MCF 10A (cell line): ENCODE measurements at places on chromosomes 1 and 21. TPM values are rescaled to one million over a fixed set of nuclear protein-coding genes. Genes with fewer than 3 reads are reported as not detected.

DNA sequence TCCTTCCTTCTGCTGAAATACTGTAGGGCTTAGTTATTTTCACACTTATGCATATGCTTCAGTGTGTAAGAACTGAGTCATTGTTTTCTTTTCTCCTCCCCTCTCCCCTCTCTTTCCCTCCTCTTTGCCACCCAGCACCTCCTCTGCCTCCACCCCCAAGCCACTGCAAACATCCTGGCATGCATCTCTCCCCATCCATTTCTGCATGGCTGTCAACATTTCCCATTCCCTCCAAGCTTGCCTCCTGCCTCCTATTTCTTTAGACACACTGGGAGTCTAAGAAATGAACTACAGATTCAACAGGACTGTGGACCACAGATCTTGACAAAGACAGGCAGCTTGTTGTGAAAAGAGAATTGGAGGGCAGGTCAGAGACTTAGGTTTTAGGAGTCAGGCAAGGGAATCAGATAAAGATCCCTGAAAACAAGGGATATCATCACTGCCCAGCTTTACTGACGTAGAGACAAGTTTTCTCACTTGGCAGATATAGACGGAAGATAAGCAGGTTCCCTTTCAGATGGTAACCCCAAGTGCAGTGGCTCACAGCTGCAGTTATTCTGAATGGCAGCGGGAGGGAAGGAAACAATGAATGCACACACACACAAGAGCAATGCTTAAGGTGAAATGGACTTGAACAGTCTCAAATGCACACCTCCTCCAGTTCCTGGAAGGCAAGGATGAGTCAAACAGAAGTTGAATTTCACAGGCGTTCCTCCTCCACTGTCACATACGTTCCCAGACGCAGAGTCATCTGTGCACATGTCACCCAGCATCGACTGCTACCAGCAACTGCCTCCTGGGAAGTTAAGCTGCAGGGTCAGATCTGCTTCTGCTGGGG is 56.1 kb downstream of the HIVEP3 start:
- peak overlapping the region; percentile 9 for H3K4me3 ChIP-seq
- H3K27me3 ChIP-seq, result no peaks in the 10 kb centered on the region
- no peak overlapping the region for H3K27ac ChIP-seq
- H3K4me1 ChIP-seq, result peaks cover 24% of the 10 kb centered on the region
- no peaks in the 10 kb centered on the region for H3K36me3 ChIP-seq

- H3K27ac ChIP-seq, result peak overlapping the region; percentile 61
- no peak overlapping the region for H3K4me3 ChIP-seq
- H3K27me3 ChIP-seq, result no peaks in the 10 kb centered on the region
- H3K36me3 ChIP-seq, result no peaks in the 10 kb centered on the region
- DNase-seq, result peak; percentile 30
Observed at GRCh38 chr21:38950435-38951094, 144.8 kb downstream of the ETS2 start.

- no peak for DNase-seq
- H3K4me3 ChIP-seq, result peak overlapping the region; percentile 82
- no peaks in the 10 kb centered on the region for H3K27me3 ChIP-seq
- H3K36me3 ChIP-seq, result no peaks in the 10 kb centered on the region
Observed at GRCh38 chr1:111739925-111740765, 950 bp upstream of the INKA2 start.

DNA sequence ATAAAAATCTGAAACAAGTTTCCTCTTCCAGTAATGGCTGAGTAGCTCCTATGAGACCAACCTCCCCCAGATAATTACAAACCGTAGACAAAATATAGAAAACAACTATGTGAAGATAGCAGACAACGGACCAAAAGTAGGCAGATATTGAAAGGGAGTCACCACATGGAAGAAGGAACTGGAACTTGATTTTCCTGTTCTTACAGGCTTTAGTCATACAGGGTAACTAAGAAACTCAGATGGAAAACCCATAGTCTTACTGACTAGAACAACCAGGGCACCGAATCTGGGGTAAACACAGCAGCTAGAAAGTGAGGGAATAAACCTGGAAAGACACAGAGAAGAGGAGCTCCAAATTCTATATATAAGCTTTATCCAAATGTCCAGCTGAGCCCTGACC is 26.0 kb downstream of the LMX1A start:
- no peaks in the 10 kb centered on the region for H3K4me1 ChIP-seq
- H3K27ac ChIP-seq, result no peak overlapping the region
- no peak overlapping the region for H3K4me3 ChIP-seq
- H3K36me3 ChIP-seq, result no peaks in the 10 kb centered on the region
- peaks cover 32% of the 10 kb centered on the region for H3K27me3 ChIP-seq

GRCh38 chr1:25050165-25050564 is 120.1 kb upstream of the RUNX3 start:
- no peaks in the 10 kb centered on the region for H3K36me3 ChIP-seq
- H3K4me1 ChIP-seq, result no peaks in the 10 kb centered on the region
- H3K27ac ChIP-seq, result no peak overlapping the region

DNA sequence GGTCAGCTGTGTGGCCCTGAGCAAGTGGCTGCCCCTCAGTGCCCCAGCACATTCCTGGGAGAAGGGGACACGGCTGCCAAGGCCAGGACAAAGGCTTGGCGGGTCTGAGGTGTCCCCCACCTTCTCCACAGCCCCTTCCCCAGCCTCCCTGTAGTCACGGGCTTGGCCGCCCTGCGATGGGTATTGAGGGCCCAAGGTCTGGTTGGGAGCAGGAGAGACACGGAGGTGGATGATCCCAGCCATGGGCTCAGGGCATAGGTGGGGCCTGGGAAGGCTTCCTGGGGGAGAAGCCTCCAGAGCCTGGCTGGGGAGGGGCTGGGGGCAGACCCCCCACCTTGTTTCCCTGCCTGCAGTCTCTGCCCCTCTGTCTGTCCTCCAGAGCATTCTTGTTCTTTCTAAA is 27.0 kb downstream of the TTC39A start:
- DNase-seq, result no peak
- H3K27me3 ChIP-seq, result no peaks in the 10 kb centered on the region
- no peak overlapping the region for H3K4me3 ChIP-seq
- H3K27ac ChIP-seq, result no peak overlapping the region
- no peaks in the 10 kb centered on the region for H3K4me1 ChIP-seq
- no peaks in the 10 kb centered on the region for H3K36me3 ChIP-seq

GRCh38 chr1:160877221-160877620 is 7.8 kb downstream of the ITLN1 start:
- H3K4me1 ChIP-seq, result peaks cover 6% of the 10 kb centered on the region
- no peaks in the 10 kb centered on the region for H3K27me3 ChIP-seq
- no peak for DNase-seq
- H3K27ac ChIP-seq, result no peak overlapping the region
- no peaks in the 10 kb centered on the region for H3K36me3 ChIP-seq

- DNase-seq, result no peak
- no peaks in the 10 kb centered on the region for H3K4me1 ChIP-seq
- H3K27ac ChIP-seq, result no peak overlapping the region
- no peaks in the 10 kb centered on the region for H3K27me3 ChIP-seq
- peaks cover 14% of the 10 kb centered on the region for H3K36me3 ChIP-seq
Observed at GRCh38 chr21:46454142-46454541, 4.5 kb upstream of the DIP2A start.

DNA sequence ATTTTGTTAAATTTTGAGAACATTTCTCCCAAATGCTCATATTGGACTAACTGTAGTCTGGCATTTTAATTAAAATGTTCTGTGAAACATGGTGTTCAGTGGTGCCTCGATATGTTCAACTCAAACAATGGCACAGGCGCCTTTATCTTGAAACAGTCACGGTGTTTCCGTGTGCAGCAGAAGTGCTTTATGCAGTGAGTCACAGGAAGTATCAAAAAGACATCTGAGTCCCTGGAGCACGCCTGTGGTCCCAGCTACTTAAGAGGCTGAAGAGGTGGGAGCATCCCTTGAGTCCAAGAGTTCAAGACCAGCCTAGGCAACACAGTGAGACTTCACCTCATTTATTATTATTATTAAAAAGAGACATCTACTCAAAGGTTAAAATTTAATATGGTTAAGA is 52.2 kb downstream of the GREM2 start:
- H3K27me3 ChIP-seq, result no peaks in the 10 kb centered on the region
- no peaks in the 10 kb centered on the region for H3K36me3 ChIP-seq
- no peaks in the 10 kb centered on the region for H3K4me1 ChIP-seq
- no peak overlapping the region for H3K27ac ChIP-seq
- no peak for DNase-seq

- H3K4me3 ChIP-seq, result no peak overlapping the region
- H3K27me3 ChIP-seq, result no peaks in the 10 kb centered on the region
- H3K27ac ChIP-seq, result no peak overlapping the region
- DNase-seq, result no peak
Observed at GRCh38 chr1:115826628-115827027, 14.3 kb downstream of the NHLH2 start.

DNA sequence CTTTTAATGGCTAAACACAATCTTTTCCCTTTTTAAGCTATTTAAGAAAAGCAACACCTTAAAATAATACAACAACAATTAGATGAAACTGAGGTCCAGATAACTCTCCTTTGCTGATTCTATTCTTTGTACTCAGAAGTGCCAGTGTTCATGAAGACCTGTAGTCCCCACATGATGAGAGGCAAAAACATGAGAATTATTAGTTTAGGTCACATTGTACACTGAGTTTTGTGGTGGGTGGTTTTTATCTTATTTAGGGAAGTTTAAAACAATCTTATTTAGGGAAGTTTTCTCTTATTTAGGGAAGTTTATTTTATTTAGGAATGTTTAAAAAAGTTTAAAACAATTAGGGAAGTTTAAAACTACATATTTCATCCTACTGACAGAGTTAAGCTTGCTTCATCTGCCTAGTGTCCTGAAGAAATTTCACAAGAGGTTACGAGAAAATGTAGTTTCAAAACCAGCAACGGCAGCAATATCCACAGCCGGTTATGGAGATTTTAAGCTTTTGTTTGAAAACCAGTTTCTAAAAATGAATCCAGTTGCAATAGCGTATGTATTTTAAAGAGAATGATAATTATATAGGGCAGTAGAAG is 7.8 kb upstream of the OR14I1 start:
- H3K4me1 ChIP-seq, result no peaks in the 10 kb centered on the region
- H3K27ac ChIP-seq, result no peak overlapping the region
- no peak for DNase-seq
- no peaks in the 10 kb centered on the region for H3K36me3 ChIP-seq
- H3K4me3 ChIP-seq, result no peak overlapping the region

The SCCPDH gene
- 28.4 and 32.2 TPM in 2 replicates for total RNA-seq

The FMN2 gene
- total RNA-seq, result 5.3 and 8.6 TPM in 2 replicates

The CCDC185 gene
- not detected in 2 replicates for total RNA-seq

The CRYZL1 gene
- total RNA-seq, result 35.2 and 40.0 TPM in 2 replicates

The HCN3 gene
- 2.5 and 4.3 TPM in 2 replicates for total RNA-seq

The ATAD3C gene
- total RNA-seq, result 0.27 and 2.0 TPM in 2 replicates

The FCRLA gene
- total RNA-seq, result 0.30 and 0.47 TPM in 2 replicates
